ENCODE measurements at places on chromosomes 2 and 18.
A peak's percentile ranks its signal among the peaks of the same experiment; 100 is the strongest.

DNA sequence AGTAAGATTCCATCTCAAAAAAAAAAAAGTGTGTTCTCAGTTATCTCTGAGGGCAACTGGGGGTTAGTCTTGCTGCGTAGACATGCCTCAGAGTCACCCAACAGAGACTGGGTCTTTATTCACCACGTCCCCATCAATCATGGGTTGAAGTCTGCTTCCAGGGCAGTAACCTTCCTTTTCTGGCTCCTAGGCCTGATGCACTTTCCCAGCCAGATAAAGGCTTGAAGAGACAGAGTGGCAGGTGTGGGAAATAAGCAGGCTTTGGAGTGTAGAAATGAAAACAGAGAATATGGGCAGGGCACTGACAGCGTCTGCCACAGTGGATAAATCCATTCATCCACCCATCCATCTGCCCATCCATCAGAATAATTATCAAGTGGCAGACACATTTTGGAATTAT lies 134.1 kb upstream of the LGALSL start:
- peak; percentile 79 for DNase-seq

DNA sequence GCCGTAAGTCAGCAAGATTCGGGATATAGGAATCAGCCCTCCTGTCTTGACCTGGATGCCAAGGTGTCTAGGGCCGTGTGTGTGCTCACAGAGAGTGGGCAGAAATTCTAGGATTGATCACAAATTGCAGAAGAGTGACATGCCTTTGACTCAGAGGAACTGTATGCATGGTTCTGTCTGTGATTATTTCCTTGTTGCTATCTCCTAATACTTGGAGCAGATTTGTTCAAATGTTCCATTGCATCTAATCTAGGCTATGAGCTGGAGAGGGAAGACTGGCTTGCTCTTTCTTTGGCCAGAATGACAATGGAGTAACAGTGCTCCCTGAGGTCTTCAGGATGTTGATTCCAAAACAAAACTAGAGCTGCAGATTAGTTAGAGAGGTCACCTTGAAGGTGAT lies 115.0 kb downstream of the EN1 start:
- DNase-seq, result no peak

DNA sequence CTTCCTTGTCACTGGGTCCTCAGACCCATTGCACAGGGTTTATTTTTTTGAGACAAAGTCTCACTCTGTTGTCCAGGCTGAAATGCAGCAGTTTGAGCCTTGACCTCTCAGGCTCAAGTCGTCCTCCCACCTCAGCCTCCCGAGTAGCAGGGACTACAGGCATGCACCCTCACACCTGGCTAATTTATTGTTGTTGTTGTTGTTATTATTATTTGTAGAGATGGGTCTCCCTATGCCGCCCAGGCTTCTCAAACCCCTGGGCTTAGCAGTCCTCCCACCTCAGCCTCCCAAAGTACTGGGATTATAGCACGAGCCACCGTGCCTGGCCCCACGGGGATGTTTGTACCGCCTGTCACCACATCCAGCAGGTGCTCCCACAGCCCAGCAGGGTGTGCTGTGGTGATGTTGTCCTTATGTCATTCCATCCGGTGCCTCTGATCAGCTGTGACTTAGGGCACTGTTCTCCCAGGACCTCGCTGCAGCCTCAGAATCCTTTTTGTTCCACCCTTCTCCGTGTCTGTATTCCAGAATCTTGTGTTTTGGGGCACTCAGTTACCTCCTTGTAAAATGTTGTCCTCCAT lies 182.3 kb downstream of the INO80D start:
- peak; percentile 11 for DNase-seq

DNA sequence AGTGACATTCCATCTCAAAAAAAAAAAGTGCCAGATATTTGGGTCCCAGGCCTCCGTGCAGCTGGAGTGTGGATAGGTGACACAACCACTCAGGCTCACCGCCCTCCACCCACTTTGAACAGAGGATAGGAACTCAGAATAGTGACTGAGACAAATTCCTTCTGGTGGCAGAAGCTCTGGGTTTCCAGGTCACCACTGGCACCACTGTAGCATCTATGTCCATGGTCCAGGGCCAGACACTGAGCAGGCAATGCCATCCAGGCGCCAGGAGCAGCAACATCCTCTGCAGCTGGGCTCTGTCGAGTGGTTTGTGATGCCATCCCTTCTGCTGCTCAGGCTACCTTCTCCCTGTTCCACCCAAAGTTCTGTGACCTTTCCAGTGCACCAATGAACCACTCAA lies 81.5 kb upstream of the PTPRM start:
- DNase-seq, result no peak
